Colonic mucosa (tissue), 4 donors: ENCODE measurements at places on chromosomes 13 and 19. TPM values are rescaled to one million over a fixed set of nuclear protein-coding genes. Genes with fewer than 3 reads are reported as not detected.

GRIN2D gene
- 0.49 TPM for total RNA-seq

TMIGD2 gene
- not detected for total RNA-seq

PABPC3 gene
- total RNA-seq, result 0.64 TPM

CYP2B6 gene
- total RNA-seq, result 2.6 TPM

FGF21 gene
- not detected for total RNA-seq

ZNF284 gene
- 1.4 TPM for total RNA-seq

- H3K27ac ChIP-seq, result no peak overlapping the region
- H3K27me3 ChIP-seq, result no peaks in the 10 kb centered on the region
- H3K36me3 ChIP-seq, result no peaks in the 10 kb centered on the region
- no peak overlapping the region for H3K4me3 ChIP-seq
- H3K4me1 ChIP-seq, result no peaks in the 10 kb centered on the region
These were observed 62.3 kb downstream of the CHST8 start for GRCh38 chr19:33683881-33684537.

GRCh38 chr19:8412783-8413628 is at the start of gene MARCHF2:
MARCHF2 (plus strand) TSS chr19:8413305; CDS start chr19:8421841, 8,536 bp downstream.
- DNase-seq, result peak; percentile 95
- no peak within 1 kb of the TSS for H3K27ac ChIP-seq
- peak within 1 kb of the TSS; percentile 88 for H3K4me3 ChIP-seq
- H3K4me1 ChIP-seq, result peaks cover 4% of the 10 kb centered on the region
- H3K27me3 ChIP-seq, result no peaks in the 10 kb centered on the region

DNA sequence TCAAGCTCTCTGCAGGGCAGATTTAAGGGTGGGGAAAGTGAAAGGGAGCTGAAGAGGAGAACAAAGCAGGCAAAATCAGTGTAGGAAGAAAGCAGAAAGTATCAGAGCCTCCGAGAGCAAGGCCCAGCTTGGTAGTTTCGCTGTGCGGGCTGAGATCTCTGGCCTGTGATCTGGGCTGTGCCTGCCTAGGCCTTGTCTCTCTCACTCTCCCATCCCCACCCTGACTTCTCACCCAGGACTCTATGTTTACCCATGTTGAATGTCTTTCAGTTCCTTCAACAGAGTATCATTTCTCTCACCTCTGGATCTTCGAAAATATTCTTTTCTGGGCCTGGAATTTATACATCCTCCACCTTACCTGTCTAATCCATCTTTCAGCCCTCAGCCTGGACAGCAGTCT is 391.3 kb downstream of the FOXO1 start:
- no peak overlapping the region for H3K27ac ChIP-seq
- no peaks in the 10 kb centered on the region for H3K4me1 ChIP-seq
- no peak overlapping the region for H3K4me3 ChIP-seq
- no peaks in the 10 kb centered on the region for H3K27me3 ChIP-seq
- H3K36me3 ChIP-seq, result no peaks in the 10 kb centered on the region
- no peak for DNase-seq

SLC10A2 gene
- 0.20 TPM for total RNA-seq

DNA sequence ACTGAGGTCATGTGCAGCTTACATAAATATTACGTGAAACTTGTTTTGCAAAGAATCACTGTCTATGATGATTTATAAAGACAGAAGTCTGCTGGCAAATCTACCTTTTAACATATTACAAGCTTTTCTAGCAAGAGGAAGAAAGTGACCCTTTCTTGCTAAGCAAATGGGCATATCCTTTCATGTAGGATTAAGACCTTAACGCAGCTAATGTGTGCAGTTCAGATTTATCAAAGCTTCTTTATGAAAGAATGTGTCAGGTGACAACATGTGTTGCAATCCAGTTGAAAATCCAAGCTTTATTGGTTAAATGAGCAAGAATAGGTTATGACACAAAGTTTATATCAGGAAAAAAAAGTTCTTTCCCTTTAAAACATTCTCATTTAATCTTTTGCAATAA is 115.6 kb upstream of the NBEA start:
- H3K4me1 ChIP-seq, result no peaks in the 10 kb centered on the region
- H3K27ac ChIP-seq, result no peak overlapping the region
- H3K27me3 ChIP-seq, result no peaks in the 10 kb centered on the region
- no peak for DNase-seq
- no peak overlapping the region for H3K4me3 ChIP-seq

DNA sequence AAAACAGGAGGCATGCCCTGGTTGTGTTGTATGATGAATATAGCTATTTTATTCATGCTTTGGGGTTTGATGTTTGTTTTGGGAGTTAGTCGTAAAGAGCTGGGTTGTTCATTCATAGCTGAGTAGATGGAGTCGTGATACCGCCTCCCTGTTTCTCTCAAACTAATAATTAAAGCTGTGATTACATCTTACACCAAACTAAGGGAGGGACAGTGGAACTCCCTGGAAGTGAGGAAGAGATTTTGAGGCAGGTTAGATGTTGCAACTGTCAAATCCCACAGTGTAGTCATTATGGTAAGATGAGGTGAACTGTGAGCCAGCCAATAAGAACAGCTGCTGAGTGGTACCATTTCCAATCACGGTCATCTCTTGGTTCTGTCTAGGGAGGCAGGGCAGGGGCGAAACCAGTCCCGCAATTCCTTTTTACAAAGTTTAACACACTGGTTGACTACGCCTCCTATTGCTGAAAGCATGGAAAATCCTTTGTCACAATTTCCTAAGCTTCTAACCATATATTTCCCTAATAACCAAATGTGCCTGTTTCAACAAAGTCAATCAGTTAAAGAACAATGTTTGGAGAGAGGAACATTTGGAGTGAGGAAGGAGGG is 207.6 kb upstream of the SERP2 start:
- no peak overlapping the region for H3K4me3 ChIP-seq
- no peaks in the 10 kb centered on the region for H3K27me3 ChIP-seq
- DNase-seq, result no peak
- no peaks in the 10 kb centered on the region for H3K4me1 ChIP-seq

PRTN3 gene
- total RNA-seq, result not detected

CD70 gene
- total RNA-seq, result 0.27 TPM
